Dermis lymphatic vessel endothelial cell (primary cell): ENCODE measurements at places on chromosomes 16 and 17. TPM values are rescaled to one million over a fixed set of nuclear protein-coding genes. Genes with fewer than 3 reads are reported as not detected.

Gene ABAT
- 1.7 and 1.8 TPM in 2 replicates for total RNA-seq

Gene CDK5RAP3
- total RNA-seq, result 65.1 and 76.4 TPM in 2 replicates

Gene PLA2G10
- not detected in 2 replicates for total RNA-seq

Gene CFDP1
- total RNA-seq, result 41.1 and 51.1 TPM in 2 replicates

Gene CCL23
- 0.26 and 0.33 TPM in 2 replicates for total RNA-seq

Gene TRIM47
- total RNA-seq, result 37.6 and 61.4 TPM in 2 replicates

Gene FOXF1
- total RNA-seq, result 0.09 and 0.33 TPM in 2 replicates

Gene DPEP2
- total RNA-seq, result 15.0 and 30.2 TPM in 2 replicates

Gene KRT39
- not detected in 2 replicates for total RNA-seq

Gene C1QTNF8
- total RNA-seq, result not detected in 2 replicates

Gene G6PC1
- total RNA-seq, result not detected in 2 replicates

Gene BICDL2
- not detected in 2 replicates for total RNA-seq

Gene TTLL6
- under 0.01 TPM in 1 of 2 replicates, not detected in the other for total RNA-seq

Gene TPSD1
- total RNA-seq, result not detected in 2 replicates

Gene FBXO39
- 14.4 and 24.9 TPM in 2 replicates for total RNA-seq

Gene GPRC5C
- total RNA-seq, result 3.9 and 14.3 TPM in 2 replicates

Gene ACSM5
- 3.7 and 5.2 TPM in 2 replicates for total RNA-seq

Gene AHSP
- total RNA-seq, result not detected in 2 replicates

Gene CARD14
- total RNA-seq, result 0.22 and 0.52 TPM in 2 replicates

Gene SLC16A13
- total RNA-seq, result 1.3 TPM in 2 replicates

Gene BRICD5
- 1.1 and 1.7 TPM in 2 replicates for total RNA-seq

Gene ZNF469
- total RNA-seq, result 0.26 and 0.33 TPM in 2 replicates

Gene SALL1
- total RNA-seq, result 0.11 TPM in 1 of 2 replicates, not detected in the other

Gene KRTAP4-2
- not detected in 2 replicates for total RNA-seq
